Mammary microvascular endothelial cell (primary cell): ENCODE measurements at places on chromosomes 5 and 9. TPM values are rescaled to one million over a fixed set of nuclear protein-coding genes. Genes with fewer than 3 reads are reported as not detected.

Gene TMEM215
- not detected in 2 replicates for total RNA-seq

Gene RETREG1
- total RNA-seq = not detected in 2 replicates

Gene DOCK8
- total RNA-seq = 2.8 and 3.0 TPM in 2 replicates

Gene CCDC180
- 0.64 and 1.4 TPM in 2 replicates for total RNA-seq

Gene PCDHB16
- total RNA-seq = under 0.01 and 0.25 TPM in 2 replicates

Gene TXNDC8
- total RNA-seq = not detected in 2 replicates
